Activated CD4-positive, alpha-beta T cell treated with anti-CD3 and anti-CD28 coated beads for 4 hours (primary cell): ENCODE measurements at places on chromosomes 1 and 21.

- DNase-seq: no peak
Observed at GRCh38 chr1:99786751-99787501, 20.5 kb upstream of the FRRS1 start.

DNA sequence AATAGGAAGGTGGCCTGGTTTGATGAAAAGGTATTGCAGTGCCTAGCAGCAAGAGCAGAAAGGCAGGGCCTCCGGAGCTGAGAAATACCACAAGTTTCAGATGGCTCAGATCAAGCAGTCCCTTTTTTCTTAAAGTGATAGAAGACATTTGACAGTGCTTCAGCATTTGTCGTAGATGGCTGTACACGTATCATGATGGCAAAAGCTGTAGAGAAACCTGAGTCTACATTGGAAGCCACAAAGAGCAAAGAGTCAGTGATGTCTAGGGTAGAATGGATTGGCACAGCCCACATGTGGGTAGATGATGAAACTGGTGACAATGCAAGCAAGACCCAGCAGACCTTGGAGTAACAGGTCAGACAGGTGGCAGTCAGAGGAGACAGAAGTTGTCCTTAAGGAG, 101.3 kb upstream of the ARTN start:
- DNase-seq: no peak

DNA sequence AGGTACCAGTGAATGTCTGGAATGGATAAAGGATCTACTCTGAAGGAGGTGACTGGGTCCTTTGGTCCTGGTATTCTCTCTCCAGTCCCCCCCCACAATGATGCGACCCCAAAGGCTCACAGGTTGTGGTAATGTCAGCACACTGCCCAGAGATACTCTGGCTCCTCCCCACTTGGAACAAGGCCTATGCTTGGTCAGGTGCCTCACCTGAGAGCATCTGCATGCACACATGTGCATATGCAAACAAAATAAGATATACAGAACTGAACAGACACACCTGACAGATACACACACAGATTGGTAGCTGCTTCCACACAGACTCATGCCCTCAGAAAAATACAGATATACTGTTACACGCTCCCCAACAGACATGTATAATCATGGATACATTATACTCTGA, 33.5 kb downstream of the DMAP1 start:
- DNase-seq: no peak

GRCh38 chr1:1085911-1086841, 12.1 kb upstream of the RNF223 start:
- DNase-seq: no peak

GRCh38 chr1:16235944-16236510, 956 bp downstream of the CPLANE2 start:
- DNase-seq: peak; percentile 52

DNA sequence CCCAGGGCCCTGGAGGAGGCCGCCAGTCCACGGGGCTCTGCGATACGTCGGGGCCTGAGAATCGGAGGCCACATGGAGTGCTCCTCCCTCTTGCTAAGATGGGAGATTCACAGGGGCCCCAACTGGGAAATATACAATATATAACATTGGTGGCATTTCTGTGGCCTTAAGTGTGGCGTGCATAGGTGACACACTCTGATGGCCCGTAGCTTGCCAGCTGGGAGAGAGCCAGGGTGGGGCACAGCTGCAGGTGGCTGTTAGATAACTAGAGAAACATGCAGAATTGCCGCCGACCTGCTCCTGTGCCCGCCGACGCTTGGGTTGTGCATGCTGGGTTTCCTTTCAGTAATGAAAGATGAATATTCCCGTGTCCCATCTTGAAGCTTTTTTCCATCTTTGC, 30.1 kb downstream of the UMODL1 start:
- no peak for DNase-seq

DNA sequence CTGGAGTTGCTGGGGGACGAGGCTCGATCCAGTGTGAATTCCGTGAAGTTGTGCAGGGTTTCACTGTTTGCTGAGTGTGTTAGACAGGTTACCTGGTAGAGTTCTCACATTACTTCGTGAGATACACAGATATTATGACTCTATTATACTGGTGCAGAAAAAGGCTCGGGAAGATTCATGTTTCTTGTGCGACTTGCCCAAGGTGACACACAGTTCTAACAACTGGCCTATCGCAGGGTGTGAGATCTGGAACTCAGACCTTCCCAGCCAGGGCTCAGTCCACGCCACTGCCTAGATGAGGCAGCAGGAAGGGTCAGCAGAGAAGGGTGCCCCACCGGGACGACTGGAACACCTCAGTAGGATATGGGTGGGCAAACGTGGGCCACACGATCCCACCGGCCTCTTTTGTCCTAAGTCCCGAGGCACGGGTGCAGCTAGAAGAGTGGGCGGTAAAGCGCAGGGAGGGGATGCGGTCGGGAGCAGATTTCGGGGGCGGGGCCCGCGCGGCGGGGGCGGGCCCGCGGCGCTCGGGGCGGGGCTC, 296 bp upstream of the RNPEP start:
- peak; percentile 67 for DNase-seq

DNA sequence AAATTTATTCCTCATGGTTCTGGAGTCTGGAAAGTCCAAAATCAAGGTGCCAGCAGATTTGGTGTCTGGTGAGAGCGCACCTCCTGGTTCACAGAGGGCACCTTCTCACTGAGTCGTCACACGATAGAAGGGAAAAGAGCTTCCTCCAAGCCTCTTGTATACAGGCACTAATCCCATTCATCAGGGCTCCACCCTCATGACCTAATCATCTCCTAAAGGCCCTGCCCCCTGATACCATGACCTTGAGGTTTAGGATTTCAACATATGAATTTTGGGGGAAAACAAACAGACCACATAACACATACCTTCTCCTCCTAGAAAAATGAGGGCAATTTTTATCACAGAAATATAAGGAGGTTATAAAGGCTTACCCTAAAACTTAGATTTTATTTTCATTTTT, 88.0 kb upstream of the NFIA start:
- no peak for DNase-seq

DNA sequence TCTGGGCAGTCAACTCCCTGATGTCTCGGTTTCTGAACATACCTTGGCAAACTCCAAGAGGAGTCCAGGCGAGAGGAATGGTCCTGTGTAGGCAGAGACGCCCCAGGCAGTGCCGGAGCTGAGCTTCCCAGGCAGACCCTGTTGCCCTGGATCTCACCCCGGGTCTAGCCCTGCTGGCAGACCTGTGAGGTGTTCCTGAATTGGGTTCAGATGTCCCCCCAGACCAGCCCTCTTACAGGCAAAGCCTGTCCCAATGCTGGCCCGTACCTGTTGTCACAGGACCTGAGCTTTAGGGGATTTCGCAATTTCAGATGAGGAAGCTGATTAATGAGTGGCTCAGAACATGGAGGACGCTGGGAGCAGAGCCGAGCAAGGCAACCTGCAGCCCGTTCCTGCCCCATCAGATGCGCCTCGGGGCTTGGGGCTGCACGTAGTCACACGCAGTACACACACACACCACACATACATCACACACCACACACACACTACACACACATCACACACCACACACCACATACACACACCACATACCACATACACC, 38.5 kb upstream of the PDE9A start:
- DNase-seq: peak; percentile 51

- no peak for DNase-seq
Observed at GRCh38 chr1:210603123-210603522, 274.4 kb downstream of the HHAT start.

- DNase-seq: no peak
Observed at GRCh38 chr1:30047576-30047975, 675.8 kb downstream of the MATN1 start.

DNA sequence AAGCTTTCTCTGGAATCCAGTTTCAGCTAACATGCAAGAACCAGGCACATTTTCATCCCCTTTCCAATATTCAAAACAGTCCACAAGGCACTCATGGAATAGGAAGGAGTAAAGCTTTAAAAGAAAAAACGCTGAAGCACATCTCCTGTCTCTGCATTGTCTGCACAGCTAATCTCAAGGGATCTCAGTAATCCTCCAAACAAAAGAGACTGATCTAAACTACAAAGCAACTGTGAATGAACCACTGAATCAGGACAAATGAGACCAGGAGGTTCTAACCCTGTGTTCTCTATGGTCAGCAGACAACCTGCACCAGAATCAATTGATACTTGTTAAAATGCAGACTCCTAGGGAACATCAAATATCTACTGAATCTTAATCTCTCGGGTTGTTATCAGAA, 399.0 kb downstream of the HHAT start:
- no peak for DNase-seq

DNA sequence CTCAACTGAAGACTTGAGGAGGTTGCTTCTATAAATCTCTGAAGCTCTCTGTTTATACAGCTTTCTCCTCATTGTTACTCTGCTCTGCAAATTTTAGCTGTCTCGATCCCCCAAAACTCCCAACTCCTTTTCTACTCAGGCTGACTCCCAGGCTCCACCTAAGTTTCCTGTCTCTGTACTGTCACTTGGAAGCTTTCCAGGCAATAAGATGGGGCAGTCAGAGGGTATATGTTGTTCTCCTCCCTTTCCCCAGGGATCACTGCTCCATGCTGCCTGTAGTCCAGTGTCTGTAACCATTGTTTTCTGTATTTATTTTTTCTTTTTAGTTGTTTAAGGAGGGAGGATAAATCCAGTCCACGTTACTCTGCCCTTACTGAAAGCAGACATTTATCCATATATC, 13.4 kb downstream of the TSNAX start:
- DNase-seq: no peak

DNA sequence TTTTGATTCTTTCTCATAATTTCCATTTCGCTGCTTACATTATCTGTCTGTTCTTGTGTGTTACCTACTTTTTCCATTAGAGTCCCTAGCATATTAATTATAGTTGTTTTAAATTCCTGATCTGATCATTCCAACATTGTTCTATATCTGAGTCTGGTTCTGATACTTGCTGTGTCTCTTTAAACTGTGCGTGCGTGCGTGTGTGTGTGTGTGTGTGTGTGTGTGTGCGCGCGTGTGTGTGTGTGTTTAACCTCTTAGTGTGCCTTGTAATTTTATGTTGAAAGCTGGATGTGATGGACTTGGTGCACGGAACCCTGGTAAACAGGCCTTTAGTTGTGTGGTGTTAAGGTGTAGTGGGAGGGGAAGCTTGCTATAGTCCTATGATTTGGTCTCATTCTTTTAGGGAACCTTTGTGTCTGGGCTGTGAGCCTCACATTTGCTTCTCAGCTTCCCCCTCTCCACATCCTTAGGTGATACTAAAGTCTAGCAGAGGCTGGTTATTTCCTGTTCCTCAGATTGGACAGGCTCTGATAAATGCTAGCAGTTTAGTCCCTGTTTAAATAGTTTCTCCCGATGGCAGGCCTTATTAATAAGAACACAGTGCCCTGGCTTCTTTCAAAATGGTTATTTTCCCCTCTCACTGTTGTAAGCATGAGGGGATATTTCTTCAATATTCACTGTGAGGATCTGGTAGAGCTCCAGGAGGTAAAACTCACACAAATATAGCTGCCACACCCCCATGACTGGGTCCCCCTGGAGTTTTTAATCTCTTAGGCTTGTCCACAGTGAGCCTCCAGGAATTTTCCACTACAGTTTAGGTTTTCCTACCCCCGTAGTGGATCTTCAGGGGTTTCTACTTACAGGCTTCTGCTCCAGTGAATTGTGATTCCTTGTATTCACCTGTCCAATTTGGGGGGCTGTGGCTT, 118.3 kb downstream of the GALNT2 start:
- no peak for DNase-seq

DNA sequence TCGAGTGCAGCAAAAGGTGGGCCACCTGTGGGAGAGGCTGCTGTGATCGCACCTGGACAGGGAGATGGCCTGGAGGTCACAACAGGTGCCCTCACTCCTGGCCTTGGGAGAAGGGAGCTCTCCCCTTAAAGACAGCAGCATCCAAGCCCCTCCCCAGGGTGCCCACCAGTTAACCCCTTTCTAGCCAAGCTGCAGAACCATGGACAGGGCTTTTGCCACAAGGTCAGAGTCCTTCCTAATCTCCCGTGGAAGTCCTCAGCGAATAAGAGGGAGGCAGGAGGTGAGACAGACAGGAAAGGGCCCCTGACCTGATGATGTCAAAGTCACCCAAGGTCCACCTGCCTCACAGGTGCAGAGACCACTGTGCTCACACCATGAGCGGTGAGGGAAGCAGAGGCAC, 1.7 kb downstream of the CNTN2 start:
- no peak for DNase-seq

DNA sequence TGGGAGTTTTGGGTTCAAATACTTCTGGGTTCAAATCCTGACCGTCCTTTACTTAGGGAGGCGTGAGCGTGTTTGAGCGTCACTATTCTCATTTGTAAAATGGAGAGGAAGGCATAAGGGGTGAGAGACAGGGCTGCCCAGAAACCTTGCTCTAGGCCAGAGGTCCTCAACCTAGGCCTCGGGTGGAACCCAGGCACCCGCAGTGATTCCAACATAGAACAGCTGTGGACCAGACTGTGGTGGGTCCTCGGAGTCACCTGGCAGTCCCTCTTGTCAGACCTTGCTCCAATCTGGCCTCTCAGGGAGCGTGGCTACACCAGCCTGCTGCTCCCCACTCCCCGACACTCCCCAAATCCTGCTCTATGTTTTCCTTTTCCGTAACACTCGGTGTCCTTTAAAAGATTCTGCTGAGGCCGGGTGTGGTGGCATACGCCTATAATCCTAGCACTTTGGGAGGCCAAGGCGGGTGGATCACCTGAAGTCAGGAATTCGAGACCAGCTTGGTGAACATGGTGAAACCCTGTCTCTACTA, 116.4 kb downstream of the PGBD5 start:
- no peak for DNase-seq

DNA sequence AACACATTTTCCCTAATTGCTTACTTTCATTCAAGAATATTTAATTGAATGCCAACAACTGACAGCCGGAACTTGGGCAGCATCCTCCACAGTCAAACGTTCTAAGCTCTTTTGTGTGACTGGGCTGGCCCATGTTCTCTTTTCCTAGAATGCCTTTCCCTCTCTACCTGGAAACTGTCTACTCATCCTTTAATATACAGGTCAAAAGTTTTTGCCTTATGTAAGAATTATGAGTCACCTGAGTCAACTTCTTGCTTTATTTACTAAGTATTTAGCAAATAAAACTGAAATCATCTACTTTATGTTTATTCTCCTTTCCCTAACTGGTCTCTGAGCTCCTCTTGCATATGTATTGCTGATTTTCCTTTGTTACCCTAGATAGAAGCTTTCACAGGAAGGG, 172.2 kb downstream of the CHRM3 start:
- no peak for DNase-seq

- DNase-seq: no peak
Observed at GRCh38 chr1:92136341-92136740, 56.2 kb downstream of the BTBD8 start.

- no peak for DNase-seq
Observed at GRCh38 chr1:45455162-45455561, 35.8 kb downstream of the TESK2 start.

GRCh38 chr1:117732065-117732797, 126.4 kb downstream of the TENT5C start:
- DNase-seq: no peak
